ENCODE measurements at places on chromosomes 7 and 10. TPM values are rescaled to one million over a fixed set of nuclear protein-coding genes. Genes with fewer than 3 reads are reported as not detected.

GPC2 gene
- total RNA-seq: not detected

CD36 gene
- total RNA-seq: 302 TPM

PDSS1 gene
- total RNA-seq: not detected

NCOA4 gene
- total RNA-seq: 53.9 TPM

CALHM1 gene
- not detected for total RNA-seq

MRLN gene
- total RNA-seq: not detected

UNCX gene
- not detected for total RNA-seq

- no peaks in the 10 kb centered on the region for H3K36me3 ChIP-seq
- no peak overlapping the region for H3K27ac ChIP-seq
- H3K4me3 ChIP-seq: no peak overlapping the region
- DNase-seq: no peak
- no peaks in the 10 kb centered on the region for H3K27me3 ChIP-seq
- no peaks in the 10 kb centered on the region for H3K4me1 ChIP-seq
These were observed 7.2 kb downstream of the ZNF277 start for GRCh38 chr7:112213735-112214134.

- H3K4me1 ChIP-seq: peaks cover 79% of the 10 kb centered on the region
- peak; percentile 82 for DNase-seq
- H3K27me3 ChIP-seq: no peaks in the 10 kb centered on the region
- no peaks in the 10 kb centered on the region for H3K36me3 ChIP-seq
These were observed 7.7 kb downstream of the CTBP2 start for GRCh38 chr10:125152450-125153368.

- no peak for DNase-seq
- H3K27me3 ChIP-seq: no peaks in the 10 kb centered on the region
- H3K4me3 ChIP-seq: no peak overlapping the region
- H3K27ac ChIP-seq: no peak overlapping the region
- H3K36me3 ChIP-seq: no peaks in the 10 kb centered on the region
- H3K4me1 ChIP-seq: no peaks in the 10 kb centered on the region
These were observed 91.9 kb downstream of the WDFY4 start for GRCh38 chr10:48776528-48776927.

DNA sequence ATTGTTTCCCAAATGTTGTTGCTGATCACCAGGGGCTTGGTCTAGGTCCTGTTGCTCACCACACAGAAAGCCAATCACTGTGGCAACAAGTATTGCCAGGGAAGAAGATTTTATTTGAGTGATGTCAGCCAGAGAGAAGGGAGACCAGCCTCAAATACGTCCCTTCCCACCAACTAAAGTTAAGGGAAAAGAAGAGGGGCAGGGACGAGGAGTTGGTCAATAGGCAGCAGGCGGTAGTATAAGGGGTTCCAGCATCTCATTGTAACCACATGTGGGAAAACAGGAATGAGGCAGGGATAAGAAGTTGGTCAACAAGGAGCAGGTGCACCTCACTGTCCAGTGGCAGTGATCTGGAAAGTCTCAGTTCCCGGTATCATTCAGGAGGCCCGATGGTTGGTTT is 138.9 kb upstream of the KCNMA1 start:
- no peak for DNase-seq
- no peak overlapping the region for H3K4me3 ChIP-seq
- H3K36me3 ChIP-seq: peaks cover 5% of the 10 kb centered on the region
- no peaks in the 10 kb centered on the region for H3K4me1 ChIP-seq
- H3K27ac ChIP-seq: no peak overlapping the region

DNA sequence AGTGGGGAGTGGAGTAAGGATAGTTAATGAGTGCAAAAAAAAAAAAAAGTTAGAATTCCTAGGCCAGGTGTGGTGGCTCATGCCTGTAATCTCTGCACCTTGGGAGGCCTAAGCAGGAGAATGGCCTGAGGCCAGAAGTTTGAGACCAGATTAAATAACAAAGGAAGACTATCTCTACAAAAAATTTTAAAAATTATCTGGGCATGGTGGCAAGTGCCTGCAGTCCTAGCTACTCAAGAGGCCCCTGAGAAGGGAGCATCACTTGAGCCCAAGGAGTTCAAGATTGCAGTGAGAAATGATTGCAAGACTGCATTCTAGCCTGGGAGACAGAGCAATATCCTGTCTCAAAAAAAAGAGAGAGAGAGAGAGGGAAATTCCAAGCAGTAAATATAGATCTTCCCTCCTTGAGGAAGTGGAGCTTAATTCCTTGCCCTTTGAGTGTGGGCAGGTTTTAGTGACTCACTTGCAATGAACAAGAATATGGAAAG is 19.5 kb upstream of the CSTF2T start:
- no peaks in the 10 kb centered on the region for H3K27me3 ChIP-seq
- DNase-seq: no peak
- H3K4me1 ChIP-seq: peaks cover 18% of the 10 kb centered on the region

Measured in ascending aorta (tissue), 2 donors.